GM04503 (cell line): ENCODE measurements at places on chromosomes 12 and 14.

GRCh38 chr14:98937021-98937420 lies 335.0 kb downstream of the BCL11B start:
- no peak for DNase-seq

DNA sequence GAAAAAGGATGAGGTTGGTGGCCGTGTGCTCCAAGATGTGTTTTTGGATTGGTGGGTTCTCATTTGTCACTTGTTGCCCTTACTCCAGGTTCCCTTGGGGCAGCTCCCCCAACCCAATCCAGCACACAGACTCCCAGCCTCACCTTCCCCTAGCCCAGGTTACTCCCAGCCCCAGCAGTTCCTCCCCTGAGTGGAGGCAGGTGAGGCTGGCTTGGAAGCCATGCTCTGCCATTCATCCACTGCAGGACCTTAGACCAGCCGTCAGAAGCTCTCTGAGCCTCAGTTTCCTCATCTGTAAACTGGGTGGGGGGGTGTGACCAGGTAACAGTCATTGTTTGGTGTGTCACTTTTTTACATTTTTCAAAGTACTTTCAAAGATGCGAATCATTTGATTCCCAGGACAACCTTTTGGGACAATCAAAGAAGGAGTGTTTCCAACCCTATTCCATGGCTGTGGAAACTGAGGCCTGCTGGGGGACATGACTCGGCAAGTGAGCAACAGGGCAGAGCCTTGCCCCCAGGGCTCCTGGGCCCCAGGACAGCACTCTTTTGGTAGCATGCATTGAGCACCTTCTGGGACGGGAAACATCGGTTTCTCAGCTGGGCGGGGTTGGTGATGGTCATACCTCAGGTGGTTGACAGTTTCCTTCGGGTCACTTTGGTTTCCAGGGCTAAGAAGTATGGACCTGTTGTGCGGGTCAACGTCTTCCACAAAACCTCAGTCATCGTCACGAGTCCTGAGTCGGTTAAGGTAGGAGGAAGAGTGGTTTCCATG lies 7.2 kb downstream of the CYP46A1 start:
- DNase-seq: no peak

DNA sequence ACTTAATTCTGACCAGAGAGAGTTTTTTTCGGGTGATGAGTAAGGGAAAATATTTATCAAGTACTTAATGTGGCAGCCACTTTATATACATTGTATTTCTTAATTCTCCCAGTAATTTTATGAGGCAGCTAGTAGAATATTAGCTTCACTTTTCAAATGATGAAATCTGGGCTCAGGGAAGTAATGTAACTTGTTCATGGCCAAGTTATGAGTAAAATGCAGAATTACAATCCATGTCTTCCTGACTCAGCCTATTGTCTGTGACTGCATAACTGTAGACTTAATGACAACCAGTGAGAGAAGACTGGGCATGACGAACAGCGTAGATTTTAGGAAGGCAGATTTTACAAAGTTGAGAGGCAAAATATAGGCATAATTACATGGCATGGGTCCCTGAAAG lies 106.7 kb upstream of the MIS18BP1 start:
- peak; percentile 8 for DNase-seq

DNA sequence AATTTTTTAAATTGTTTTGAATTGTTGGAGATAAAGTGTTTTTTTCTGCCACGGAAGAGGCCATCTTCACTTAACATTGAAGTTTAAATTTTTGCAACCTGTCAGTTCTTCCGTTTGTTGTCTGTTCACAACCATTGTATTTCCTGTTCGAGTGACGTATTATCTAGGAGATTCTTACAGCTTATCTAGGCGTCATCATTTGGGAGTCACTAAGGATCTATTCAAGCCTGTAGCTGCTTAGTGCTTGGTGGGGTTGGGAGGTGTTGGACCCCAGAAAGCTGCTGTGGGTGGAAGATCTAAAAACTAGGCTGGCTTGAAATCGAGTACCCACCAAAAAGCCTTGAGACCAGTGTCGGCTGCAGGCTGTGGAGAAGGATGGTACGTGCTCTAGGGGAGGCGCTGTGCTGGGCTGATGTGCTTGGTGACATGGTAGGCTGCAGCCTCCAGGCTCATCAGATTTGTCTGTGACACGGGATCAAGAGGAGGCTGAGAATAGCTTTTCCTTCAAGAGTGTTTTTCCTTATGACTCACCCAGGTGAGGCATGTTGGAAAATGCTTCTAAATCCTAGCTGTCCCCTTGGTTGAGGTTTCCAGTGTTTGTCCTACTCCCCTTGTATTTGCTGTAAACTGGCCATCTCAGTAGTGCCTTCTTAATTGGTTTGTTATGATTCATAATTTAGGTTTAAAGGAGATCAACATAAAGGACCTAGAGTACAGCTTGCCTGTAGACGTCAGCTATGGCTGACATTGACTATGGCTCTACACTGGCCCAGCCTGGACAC lies 57.8 kb downstream of the ATG14 start:
- no peak for DNase-seq

DNA sequence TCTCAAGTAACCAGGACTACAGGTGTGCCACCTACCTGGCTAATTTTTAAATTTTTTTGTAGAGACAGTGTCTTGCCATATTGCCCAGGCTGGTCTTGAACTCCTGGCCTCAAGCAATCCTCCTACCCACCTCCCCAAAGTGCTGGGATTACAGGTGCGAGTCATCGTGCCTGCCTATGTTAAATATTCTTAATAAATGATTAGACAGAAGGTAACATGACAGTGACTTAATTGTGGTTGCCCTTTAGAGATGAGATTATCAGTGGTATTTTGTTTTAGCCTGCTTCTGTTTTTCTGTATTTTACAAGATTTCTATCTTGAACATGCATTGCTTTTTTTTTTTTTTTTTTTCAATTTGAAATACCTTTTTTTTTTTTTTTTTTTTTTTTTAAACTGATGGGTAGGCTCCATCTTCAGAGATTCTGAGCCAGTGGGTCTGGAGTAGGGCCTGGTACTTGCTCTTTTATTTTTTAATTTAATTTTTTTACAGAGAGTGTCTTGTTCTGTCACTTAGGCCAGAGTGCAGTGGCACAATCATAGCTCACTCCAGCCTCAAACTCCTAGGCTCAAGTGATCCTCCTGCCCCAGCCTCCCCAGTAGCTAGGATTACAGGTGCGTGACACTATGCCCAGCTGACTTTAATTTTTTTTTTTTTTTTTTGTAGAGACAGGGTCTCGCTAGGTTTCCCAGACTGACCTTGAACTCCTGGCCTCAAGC lies 88.4 kb downstream of the BORCS5 start:
- DNase-seq: no peak

DNA sequence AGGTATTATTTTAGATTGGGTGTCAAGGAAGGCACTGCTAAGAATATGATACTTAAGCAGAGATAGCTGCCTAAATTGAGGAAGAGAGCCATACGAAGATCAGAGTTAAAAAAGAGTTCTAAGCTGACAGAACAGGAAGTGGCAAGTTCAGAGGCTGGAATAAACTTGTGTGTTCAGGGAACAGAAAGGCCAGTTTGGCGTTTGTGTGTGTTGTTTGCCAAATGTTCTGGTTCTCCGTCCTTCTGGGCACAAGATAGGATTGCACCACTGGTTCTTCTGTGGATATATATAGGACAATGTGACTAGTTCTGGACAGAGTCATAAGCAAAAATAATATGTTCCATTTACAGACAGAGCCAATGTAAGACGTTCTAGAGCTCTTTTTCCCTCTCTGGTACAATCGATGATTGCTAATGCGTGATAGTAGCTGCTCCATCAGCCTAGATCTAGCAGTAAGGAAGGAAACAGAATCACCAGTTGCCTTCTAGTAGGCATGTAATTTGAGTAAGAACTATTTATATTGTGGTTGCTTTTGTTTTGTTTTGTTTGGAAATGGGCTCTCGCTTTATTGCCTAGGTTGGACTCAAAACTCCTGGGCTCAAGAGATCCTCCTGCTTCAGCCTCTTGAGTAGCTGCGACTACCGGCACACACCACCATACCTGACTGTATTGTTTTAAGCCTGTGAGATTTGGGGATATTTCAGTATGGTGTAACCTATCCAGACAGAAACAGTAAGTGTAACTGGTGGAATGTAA lies 7.4 kb downstream of the BBS10 start:
- DNase-seq: no peak

DNA sequence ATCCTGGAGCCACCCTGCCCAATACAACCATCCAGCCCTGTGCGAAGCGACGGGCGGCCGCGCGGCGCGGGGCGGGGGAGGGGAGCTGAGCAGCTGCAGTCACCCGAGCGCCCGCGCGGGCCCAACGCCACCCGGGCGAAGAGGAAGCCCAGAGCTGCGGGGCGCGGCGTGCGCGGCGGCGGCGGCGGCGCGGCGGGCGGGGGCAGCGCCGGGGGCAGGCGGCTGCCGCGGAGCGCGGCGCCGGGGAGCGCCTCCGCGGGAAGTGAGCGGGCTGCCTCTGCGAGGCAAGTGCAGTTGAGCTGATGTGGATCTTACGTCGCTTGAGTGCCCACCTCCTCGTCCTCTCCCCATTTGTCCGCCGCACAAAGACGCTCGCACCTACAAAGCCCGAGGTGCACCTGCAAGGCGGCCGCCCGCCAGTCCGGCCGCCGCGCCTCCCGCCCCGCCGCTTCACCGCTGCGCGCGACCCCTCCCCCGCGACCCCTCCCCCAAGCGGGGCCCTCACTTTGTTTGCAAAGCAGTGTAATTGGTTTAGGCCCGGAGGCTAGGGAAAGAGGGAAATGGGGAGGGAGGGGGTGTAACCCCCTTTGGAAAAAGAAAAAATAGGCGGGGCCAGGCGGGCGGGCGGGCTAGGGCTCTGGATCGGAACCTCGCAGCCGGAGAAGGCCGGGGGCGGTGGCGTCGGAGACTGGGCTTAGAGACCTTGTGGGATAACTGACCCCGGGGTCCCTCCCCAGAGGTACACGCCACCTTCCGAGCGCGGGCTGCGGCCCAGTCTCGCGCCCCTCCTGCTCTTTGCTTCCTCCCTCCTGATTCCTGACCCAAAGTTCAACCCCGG lies at the start of the genes FOXA1 and TTC6:
TSS of gene FOXA1 (minus strand) at position 279 of the 838 bp plus-strand sequence. CDS start at position 2, 277 bp downstream.
TSS of gene TTC6 (plus strand) at position 659 of the 838 bp plus-strand sequence. CDS start 26,436 bp downstream, outside the sequence.
- no peak for DNase-seq

- DNase-seq: no peak
These were observed 33.5 kb downstream of the DAD1 start for GRCh38 chr14:22555384-22556011.

GRCh38 chr12:4027412-4027811 lies 154.2 kb upstream of the PARP11 start:
- no peak for DNase-seq

- DNase-seq: peak; percentile 81
These were observed 30.7 kb downstream of the OTOGL start for GRCh38 chr12:80129895-80130530.

DNA sequence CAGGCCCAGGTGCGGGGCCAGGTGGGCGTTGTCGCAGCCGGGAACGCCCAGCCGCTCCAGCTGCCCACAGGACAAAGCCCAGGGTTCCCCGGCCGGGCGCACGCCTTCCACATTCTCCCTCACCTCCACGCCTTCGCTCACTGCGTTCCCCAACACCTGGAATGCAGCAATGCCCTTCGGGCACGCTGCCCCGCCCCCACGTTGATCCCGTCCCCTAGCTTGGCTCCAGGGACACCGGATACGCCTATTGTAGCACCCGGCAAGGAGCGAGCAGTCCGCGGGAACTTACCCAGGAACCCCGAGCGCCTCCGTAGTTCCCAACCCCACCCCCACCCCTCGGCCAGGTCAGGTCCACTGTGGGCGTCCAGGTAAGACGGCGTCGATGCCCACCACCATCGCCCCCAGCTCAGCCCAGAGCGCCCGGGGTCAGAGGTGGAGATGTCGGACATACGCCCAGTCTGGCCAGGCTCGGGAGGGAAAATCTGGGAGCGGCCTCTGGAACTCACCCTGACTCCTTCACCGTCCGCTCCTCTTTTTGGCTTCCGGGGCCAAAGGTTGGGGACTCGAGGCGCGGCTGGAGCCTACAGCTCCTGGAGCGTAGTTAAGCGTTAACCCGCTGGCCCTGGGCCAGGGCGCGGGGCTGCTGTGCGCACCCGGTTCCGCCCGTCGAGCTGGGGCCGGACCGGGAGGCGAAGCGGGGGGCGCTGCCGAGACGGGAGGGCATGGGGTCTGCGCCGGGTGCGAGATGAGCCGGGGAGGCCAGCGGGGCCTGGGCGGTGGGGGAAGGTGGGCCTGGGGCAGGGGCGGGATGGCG lies 594 bp upstream of the CEP170B start:
- DNase-seq: no peak

GRCh38 chr12:26768611-26769603 lies 64.1 kb downstream of the ITPR2 start:
- DNase-seq: no peak

DNA sequence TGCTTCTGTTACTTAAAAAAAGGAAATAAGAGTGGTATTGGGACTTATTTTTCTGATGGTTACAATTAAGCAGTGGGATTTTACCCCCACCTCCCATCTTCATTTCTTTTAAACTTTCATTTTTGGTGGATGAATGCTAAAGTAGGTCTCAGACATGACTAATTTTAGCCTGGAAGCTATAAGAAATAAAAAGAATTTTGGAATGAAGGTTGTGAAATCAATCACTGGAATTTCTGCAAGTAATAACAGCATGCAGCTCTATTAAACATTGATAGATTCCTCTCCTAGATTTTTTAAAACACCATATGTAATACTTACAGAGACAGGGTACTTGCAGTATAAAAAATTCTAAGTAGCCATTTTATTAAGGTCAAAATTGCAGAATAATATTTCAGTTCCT lies 164.2 kb upstream of the CLEC14A start:
- DNase-seq: peak; percentile 19

DNA sequence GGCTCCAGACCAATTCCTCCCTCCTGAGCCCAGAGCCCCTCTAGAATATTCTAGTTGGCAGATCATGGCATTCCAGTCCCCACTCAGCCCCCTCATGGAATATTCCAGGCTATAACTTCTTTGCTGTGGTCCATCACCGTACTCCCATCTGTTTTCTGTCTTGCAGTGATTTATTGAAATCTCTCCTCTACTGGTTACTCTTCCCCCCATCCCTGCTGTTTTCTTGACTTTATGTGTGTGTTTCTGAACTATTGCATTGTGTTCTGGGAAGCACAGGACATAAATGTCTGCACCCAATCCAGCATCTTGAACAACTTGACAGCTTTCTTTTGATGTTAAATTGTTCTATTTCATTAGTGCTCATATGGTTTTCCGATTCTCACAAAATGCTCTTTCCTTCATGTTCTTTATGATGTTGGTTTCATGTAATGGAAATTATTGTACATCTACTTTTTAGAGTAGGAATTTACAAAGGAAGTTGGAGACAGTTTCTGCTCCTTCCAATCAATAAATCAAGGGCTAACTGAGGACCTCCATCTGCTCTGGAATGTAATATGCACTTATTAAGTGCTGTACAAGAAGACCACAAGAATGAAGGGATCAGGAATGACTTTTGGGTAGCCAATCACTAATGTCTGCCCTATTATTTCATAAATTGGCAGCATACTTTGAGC lies 26.3 kb downstream of the PDE6H start:
- no peak for DNase-seq

- no peak for DNase-seq
These were observed 7.4 kb downstream of the IFI27L1 start for GRCh38 chr14:94088516-94088915.
